Natural killer cell (primary cell): ENCODE measurements at places on chromosomes 3 and 15.
A peak's percentile ranks its signal among the peaks of the same experiment; 100 is the strongest.

GRCh38 chr3:165641569-165642310, 195.5 kb downstream of the BCHE start:
- DNase-seq, result no peak

DNA sequence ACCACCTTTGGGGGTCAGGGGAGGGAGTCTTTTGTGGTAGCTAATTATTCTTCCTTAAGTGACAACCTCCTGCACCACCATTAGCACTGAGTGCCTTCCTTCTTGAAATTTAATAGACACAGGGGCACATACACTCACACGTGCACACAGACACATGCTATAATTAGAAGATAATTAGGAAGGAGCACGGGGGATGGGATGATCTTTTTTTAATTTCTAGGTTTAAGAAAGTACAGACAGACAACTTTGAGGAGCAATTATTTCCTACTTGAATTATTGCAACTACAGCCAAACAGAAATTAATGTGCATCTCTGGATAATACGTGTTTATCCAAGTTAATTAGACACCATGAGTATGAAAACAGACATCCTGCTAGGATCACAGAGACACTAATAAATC, 44.8 kb upstream of the GUCA1C start:
- DNase-seq, result no peak

DNA sequence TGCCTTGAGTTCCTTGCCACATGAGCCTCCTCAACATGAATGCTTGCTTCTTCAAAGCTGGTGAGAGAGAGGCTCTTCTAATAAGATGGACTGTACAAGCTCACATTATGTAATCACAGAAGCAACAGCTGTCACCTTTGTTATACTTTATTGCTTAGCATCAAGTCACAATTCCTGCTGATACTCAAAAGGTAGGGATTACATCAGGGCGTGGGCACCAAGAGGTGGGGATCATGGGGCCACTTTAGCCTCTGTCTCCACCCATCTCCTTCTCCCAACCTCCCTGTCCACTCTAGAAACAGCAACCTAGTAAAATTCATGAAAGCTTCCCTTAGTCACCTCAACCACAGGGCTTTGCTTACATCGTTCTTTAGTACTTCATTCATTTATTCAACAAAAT, 95.9 kb downstream of the FAM43A start:
- no peak for DNase-seq

GRCh38 chr15:42274702-42274989, 1.4 kb upstream of the TMEM87A start:
- no peak for DNase-seq

GRCh38 chr3:22923711-22924110, 279.4 kb upstream of the UBE2E2 start:
- no peak for DNase-seq

DNA sequence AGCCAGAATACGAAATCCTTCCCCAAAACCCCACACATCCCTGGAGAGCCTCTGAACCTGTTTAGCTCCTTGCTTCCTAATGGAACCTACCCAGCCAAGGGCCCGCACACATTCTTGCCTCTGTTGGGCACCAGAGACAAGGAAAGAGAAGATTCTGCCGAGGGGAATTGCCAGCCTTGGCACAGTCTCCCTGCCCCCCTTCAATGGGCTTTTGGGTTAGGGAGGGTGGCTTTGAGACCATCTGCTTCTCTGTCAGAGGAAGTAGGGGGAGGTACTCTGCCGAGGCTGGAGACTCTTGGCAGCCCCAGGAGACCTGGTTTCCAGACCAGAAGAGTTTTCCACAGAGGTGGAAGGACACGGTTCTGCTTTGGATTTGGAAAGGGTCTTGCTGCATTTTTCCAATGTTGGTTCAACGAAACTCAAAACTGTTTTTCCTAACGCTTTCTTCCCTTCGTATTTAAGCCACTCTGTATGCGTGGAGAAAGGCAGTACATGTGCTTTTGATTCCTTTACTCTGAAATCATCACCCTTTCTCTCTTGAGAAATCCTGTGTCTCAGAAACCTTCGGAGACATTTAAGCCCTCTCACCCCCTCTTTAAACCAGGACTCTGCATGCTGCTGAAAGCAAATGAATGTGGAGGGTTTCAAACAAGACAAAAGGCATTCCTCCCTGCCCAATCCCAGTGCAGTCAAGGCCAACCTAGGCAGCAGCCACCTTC, 78.8 kb upstream of the PRR23C start:
- no peak for DNase-seq

DNA sequence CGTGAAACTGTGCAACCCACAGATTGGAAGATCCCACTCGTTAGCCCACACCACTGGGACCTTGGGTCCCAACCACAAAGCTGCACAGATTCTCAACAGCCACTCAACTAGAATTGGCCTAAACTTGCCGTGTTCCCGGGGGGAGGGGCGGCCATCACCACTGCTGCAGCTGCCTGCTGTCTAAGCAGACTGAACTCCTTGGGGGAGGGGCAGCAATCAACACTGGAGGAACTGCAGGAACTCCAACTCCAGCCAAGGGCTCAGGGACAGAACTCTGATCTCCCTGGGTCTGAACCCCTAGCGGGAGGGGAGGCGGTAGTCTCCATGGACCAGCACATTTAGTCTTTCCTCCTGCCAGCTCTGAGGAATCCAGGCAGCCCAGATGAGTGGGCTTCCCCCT, 205.9 kb downstream of the RSL24D1 start:
- DNase-seq, result no peak

GRCh38 chr3:7669641-7670040, 808.7 kb downstream of the GRM7 start:
- DNase-seq, result no peak

DNA sequence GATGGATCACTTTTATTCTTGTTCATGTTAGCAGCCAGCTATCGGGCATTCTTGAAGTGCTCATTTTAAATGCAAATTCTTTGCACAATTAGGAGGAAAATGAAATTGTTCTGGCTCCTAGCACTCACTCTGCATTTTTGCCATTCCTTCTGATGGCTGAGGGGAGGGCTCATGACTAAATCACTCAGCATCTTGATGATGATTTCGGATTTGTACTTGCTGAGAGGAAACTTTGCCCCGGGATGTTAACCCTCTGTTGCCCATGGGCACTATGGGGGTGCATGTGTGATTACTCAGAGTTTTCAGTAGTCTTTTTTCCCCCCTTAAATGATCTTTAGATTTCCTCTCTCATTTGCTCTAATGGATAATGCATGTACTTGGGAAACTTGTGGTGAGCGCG, 299.6 kb upstream of the C2CD4B start:
- no peak for DNase-seq

- no peak for DNase-seq
These were observed 49.0 kb downstream of the PBRM1 start for GRCh38 chr3:52636673-52637072.

DNA sequence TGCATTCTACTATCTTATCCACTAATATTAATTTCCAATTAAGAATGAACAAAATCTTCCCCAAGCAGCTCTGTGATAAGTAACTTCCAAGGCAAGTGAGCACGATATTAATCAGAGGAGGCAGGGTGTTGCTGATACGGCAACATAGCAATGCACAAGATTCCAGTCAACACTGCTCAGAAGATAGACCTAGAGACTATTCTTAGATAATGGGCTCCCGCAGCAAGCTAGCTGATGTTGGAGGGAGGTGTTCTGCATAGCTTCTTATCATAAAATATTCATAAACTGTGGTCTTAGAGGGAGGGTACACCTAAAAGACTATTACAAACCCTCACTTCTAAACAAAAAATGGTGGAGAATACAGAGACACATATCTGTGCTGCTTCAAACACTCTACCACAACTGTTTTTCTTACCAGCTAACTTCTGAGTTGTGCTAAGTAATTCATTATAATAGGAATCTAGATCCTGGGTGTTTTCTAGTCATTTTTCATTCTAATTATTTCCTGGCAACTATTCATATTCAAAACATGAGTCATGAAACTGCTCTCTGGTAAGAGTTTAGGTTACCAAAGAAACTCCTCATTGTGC, 382.0 kb upstream of the SOX14 start:
- no peak for DNase-seq

DNA sequence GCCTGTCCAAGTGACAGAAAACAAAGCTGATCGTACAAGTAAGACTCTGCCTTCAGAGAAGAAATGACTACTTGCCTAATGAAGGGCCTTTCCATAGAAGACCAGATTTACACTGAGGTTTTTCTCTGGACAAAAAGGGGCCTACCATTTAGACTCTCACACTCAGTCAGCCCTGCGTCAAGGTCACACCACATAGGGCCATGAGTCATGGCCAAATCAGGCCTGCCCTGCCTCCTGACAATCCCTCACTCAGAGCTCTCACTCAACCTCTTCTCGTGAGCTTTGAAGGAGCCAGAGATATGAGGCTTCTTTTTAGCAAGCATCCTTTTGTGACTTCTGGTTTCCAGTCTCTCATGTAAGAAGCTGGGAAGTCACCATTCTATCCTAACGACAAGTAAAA, 68.1 kb upstream of the NMNAT3 start:
- no peak for DNase-seq

GRCh38 chr3:126934991-126935390, 47.9 kb upstream of the PLXNA1 start:
- no peak for DNase-seq

GRCh38 chr3:38173834-38174418, 8.6 kb downstream of the OXSR1 start:
- peak; percentile 15 for DNase-seq

DNA sequence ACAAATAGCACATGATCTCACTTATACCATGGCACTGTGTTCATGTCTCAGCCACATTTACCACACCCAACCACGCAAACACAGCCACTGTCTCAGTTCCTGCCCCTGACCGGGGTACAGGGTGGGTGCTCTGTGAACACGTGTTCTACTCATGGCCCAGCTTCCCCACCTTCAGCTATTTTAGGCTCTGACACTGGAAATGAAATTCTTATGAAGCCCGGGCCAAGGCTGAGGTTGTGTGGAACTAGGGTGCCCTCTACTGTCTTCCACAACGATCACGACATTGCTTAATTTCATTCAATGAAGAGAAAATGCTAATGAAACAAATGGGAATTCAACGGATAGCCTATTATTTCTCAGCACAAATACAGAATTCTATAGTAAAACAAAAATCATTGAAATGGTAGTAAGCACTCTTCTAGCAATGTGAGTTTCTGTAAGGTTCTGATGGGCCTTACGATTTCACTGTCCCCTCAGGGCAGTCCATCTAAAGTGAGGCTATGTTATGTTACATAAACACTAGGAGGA, 2.1 kb upstream of the GABRA5 start:
- no peak for DNase-seq
